ENCODE measurements at places on chromosomes 1 and 21.

DNA sequence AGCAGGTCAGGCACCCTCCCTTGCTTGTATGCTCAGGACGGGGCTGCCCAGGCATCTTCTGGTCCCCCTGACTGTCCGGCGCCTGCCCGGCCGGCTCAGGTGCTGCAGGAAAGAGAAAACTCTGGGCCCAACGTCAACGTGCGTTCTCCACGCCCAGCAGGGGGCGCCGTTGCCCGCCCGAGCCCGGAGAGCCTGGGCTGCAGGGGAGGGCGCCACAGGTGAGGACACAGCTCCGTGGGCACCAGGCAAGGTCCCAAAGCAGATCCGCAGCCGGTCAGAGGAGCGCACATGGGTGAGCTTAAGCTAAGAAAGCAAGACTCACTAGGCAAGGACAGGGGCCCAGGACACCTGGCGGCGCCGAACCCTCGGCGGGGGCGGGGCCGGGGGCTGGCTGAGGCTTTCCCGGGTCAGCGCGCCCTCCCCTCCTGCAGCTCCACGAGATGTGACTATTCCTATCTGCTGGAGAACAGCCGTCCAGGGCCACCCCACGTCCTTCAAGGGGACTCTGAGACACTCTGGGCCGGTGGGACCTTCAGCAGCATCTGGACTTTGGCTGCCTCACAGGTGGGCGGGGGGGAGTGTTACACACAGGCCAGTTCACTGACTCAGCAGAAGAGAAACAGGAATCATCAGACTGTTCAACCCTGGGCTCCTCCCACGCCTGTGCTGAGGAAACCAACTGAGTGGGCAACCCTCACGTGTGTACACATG is 29.3 kb downstream of the KRTAP10-1 start:
- DNase-seq = peak; percentile 82

DNA sequence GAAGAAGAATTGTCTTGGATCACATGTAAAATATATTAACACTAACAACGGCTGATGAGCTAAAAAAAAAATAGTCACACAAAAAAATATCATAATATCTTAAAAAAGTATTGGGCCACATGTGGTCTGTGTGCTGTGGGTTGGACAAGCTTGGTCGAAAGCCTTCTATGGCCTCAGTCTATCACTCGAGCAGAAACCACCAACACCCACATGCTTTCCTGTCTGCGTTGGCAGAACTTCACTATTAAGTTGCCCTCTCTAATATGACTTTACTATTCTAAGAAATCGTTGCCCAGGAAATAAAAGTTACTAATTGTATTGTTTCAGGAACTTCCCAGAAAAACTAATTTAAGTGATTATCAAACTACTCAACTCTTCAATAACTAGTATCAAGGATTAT is 28.2 kb upstream of the ETS2 start:
- DNase-seq = no peak

DNA sequence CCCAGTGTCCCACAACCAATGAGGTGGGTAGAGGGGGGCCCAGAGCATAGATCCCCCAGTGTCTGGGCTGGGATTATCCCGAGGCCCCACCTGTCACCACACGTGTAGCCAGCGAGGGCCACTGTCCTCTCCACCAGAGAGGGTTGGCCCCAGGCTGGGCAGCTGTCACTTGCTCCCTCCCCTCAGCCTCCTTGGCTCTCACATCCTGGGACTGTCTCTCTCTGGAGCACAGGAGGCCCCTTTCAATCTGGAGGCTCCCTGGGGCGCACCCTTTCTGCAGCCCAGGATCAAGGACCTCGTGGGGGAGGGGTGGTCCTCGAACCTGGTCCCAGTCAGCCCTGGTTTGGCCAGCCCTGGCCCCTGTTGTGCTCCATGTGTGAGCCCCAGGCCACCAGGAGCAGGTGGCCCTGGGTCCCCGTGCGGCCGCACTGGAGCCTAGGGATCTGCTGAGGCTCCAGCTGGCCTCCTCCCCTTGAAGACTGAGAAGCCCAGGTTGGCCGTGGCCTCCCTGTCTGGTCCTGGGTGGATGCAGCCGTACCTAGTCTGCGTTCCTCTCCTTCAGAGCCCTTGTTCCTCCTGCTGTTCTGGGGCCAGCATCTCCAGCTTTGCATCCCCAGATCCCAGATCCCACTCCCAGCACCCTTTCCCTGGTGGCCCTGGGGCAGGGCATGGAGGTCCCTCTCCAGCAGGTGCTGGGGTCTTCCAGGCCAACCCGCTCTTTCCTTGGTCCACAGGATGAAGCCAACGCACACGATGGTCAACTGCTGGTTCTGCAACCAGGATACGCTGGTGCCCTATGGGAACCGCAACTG is 6.7 kb downstream of the TMEM201 start:
- DNase-seq = no peak

DNA sequence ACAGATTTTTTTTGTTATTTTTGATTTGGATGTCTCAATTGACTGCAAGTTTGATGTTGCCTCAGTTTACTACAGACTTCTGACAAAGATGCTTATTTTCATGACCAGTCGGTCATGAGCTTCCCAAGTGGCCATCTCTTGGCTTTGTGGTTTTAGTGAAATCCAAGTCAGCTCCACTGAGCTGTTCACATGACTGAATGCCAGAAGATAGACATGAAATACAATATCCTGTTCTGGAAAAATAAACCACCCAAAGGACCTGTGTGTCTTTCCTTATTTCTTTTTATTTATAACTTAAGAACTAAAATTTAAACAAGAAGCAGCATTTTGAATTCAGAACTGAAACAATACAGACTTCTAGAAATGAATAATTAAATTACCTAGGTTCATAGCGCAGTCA is 89.3 kb downstream of the HMCN1 start:
- no peak for DNase-seq

GRCh38 chr1:221204055-221204833 is 325.0 kb downstream of the HLX start:
- DNase-seq = no peak

DNA sequence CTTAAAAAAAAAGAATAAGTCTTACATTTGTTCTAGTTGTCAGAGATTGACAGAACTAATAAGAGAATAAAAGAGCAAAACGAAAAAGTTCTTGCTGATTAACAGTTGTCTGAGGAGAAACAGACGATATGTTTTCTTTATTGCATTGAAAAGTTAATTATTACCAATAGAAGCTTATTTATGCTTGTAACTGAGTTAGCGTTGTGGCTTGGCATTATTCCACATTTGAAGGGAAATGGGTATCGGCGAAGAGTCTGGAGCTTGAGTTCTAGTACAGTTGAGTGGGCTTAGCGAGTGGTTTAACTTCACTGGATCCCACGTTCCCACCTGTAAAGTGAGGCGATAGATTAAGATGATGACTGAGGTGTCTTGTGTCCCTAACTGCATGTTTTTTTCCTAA is 109.0 kb downstream of the SDCCAG8 start:
- DNase-seq = no peak
